ENCODE measurements at places on chromosomes 2 and 18.

- DNase-seq: no peak
Observed at GRCh38 chr18:73724958-73725357, 422.7 kb downstream of the FBXO15 start.

DNA sequence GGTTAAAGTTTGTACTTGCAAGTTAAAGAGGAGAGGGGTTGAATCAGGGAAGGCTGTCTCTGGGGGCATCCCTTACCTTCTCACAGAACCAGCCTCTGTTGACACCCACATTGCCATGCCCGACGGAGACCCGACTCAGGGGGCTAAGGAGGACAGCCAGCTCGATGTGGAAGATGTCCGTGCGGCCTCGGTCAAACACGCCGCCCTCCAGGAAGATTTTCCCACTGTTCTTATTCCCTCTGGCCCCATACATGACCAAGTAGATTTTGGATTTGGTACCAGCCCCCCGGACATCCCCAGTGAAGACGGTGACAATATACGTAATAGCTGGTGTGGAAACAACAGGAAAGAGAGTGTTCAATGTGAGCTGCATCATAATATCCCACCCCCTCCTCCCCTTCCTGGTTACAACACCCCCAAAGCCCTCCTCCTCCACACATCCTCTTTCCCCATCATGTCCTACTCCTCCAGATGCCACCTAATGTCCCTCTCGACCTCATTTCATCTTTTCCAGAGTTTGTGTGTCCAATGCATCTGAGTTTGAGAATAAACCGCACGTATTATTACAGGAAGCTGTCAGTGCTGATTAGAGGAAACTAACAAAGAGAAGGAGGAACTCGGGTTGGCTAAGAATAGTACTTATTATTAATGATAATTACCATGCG, 55.7 kb downstream of the LOXHD1 start:
- DNase-seq: no peak

- no peak for DNase-seq
Observed at GRCh38 chr18:28820353-28820752, 643.4 kb upstream of the CDH2 start.

- DNase-seq: no peak
Observed at GRCh38 chr2:176680916-176681516, 411.8 kb downstream of the MTX2 start.

DNA sequence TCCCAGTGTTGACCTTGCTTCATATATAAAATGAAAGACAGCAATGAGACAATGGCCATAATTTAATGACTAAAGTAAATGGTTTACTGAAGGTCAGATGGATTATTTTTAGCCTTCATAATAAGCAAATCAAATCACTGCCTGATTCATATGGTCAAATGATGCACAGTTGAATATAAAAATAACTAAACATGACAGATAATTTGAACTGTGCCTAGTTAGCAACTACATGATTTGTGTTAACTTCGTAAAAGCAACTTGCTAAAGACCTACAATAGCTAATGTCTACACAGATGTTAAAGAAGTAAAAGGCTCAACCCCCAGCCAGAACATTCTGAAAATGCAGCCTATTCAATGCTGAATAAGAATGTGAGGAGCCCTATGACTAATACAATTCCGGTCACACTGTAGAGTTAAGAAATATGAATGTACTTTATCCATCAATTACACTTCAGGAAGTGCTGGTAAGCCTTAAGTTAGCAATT, 590.8 kb upstream of the CDH2 start:
- DNase-seq: no peak

- DNase-seq: no peak
Observed at GRCh38 chr2:44833171-44834069, 108.1 kb upstream of the SIX3 start.

- no peak for DNase-seq
Observed at GRCh38 chr18:63312737-63313395, 6.7 kb downstream of the BCL2 start.

DNA sequence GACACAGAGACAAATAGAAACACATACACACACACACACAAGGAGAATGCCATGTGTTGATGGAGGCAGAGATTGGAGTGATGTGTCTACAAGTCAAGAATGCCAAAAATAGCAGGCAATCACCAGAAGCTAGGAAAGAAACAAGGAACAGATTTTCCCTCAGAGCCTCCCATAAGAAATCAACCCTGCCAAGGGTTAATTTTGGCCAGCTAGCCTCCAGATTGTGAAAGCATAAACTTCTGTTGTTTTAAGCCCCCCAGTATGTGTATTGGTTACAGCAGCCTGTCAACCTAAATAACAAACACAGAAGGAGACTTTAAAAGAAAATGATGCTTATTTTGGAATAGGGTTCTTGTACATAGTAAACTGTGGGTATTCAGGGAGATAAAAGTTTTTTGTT, 5.6 kb upstream of the STK39 start:
- no peak for DNase-seq

- no peak for DNase-seq
Observed at GRCh38 chr2:660029-660428, 17.2 kb downstream of the TMEM18 start.

DNA sequence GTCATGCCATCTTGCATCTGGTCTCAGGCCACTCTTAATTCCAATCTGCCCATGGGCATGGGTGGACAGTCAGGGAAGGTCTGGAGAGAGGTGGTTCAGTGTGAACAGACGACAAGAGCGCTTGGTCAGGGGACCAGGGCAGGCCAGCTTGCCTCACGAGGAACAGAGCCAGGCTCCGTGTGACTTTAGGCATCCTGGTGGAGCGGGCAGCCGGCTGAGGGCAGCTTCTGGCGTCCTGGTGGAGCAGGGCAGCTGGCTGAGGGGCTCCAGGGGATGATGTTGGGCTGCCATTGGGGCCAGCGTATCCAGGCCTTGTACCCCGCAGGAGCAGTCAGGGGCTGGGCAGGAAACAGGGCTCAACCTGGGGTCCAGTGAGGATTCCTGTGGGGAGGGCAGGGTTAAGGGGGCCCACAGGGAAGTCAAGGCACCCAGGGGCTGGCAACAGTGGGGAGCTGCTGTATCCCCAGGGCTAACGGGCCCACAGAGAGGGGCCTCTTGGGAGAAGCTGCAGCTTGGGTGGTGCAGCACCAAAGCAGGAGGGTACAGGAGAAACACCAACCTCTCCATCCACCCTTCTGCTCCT, 197.9 kb upstream of the TWIST2 start:
- DNase-seq: no peak

- DNase-seq: no peak
Observed at GRCh38 chr2:94996305-94997100, 29.0 kb upstream of the MAL start.

DNA sequence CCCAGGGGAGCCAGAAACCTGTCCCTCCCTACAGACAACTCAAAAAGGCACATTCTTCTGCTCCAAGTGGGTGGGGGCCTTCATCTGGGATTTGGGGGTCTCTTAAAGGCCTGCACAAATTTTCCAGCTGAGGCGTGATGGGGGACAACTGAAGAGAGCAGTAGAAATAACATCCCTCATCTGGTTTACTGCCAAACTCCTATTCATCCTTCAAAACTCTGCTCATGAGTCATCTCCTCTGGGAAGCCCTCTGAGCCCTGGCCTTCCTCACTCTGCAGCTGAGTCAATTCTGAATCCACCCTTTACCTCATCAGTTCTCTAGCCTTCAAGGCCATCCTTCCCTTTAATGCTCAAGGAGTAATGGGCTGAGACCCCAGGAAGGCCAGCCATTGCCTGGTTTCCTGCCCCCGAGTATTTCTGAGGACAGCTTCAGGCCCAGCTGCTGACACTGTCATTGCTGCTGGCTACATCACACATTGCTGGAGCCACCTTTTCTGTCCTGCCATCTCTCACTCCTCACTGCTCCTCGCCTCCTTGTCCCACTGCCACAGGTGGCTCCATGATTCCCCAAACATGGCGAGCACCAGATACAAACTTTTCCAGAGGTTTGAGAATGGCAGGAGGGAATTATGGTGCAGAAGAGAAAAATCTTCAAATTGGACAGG, 32.2 kb upstream of the GLI2 start:
- no peak for DNase-seq

- no peak for DNase-seq
Observed at GRCh38 chr2:122341007-122341406, 585.6 kb downstream of the TSN start.

- no peak for DNase-seq
Observed at GRCh38 chr2:212930556-212931260, 220.7 kb downstream of the IKZF2 start.

- no peak for DNase-seq
Observed at GRCh38 chr2:191618786-191619185, 59.1 kb upstream of the NABP1 start.

DNA sequence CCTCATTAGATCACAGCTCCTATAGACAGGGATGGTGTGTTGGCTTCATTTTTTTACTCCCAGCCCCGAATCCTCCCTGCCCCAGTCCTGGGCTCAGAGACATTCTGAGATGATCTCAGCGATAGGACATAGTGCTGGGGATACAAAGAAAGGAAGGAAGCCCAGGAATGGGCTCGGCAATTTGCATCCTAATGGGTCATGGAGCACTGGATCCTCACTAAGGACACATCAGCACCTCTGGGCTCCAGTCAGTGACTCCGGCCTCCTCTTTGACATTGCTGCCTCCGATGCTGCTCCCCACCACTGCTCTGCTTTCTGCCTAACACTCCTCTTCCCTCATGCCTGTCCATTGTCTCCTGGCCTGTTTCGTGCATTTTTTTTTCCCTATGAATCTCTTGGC, 489.1 kb downstream of the STK39 start:
- no peak for DNase-seq

- DNase-seq: no peak
Observed at GRCh38 chr2:29226808-29227207, 111.6 kb downstream of the CLIP4 start.

GRCh38 chr2:176104316-176105077, 2.6 kb upstream of the HOXD11 start:
- DNase-seq: no peak

DNA sequence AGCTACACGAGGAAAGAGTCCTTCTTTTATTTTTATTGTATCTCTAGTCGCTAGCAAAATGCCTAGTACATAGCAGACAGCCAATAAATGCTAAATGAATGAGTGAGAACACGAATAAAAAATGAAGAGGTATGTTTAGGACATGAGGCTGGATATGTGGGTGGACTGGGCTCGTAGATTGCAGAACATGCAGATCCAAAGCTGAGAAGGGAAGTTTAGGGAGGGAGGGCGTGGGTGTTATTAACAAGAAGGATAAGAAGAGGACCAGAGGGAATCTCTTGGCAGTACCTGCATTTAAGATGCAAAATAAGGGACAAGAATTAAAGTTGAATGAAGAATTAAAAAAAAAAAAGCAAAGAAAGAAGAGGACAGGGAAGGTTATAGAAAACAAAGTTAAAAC, 161.1 kb downstream of the MAP2 start:
- no peak for DNase-seq

- DNase-seq: no peak
Observed at GRCh38 chr18:54382733-54383252, 25.1 kb downstream of the C18orf54 start.

DNA sequence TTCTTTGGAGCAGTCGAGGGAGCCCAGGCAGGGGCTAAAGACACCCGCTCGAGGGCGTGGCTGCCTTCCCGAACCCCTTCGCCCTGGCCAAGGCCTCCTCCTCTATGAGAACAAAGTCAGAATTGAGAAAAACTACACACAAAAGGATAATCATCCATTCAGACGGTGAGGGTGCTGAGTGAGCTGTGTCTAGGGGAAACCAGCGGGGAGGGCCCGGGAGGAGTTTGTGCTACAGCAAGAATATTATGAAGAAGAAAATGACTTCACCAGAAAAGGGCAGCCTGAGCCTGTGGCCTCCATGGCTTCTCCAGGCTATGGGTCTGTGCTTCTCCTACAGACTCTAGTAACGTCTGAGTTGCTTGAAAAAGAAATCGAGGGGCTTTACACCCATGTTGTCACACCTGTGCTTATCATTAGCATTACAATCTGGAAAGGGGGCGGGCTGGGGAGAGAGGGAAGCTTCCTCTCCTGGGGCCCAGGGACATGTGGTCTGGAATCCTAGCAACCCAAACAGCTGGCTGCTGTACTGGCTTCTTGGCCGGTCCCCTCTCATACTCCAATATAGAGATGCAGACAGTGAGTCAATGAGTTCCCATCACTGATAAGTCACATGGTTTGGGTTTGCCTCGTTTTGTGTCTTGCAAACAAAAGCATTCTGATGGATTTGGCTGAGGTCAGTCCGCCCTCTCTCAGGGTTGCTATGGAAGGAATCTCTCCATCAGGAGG, 52.0 kb upstream of the ARL4C start:
- no peak for DNase-seq

DNA sequence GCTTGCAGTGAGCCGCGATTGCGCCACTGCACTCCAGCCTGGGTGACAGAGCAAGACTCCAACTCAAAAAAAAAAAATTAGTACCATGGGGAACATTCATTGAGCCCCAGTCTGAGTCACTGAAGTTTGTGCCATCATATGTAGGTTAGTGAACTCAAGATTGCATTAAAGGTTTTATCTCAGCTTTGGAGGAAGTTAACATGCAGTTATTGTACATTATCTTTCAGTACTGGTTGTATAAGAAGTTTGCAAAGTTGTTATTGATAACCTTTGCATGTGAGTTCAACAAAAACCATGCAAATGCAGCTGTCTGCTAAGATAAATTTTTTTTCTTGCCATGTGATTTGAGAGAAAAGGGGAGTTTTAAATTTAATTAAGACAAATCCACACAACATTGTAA, 95.7 kb downstream of the MEIS1 start:
- DNase-seq: no peak

DNA sequence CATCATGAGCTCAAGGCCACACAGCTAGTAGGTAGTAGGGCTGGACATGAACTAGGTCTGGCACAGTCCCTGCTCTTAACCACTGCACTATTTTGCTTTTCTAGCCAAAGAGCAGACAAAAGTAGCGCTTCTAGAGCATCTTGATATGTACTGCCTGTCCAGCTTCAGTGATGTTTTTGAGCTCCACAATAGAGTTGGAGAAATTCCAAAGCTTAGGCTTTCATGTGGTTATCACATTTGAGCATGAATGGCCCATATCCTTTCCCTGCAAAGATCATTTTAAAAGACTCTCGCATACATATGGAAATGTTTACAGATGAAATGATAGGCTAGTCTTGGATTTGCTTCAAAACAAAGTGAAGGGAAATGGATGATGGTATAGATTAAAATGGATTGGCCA, 128.7 kb downstream of the MAP3K20 start:
- no peak for DNase-seq

DNA sequence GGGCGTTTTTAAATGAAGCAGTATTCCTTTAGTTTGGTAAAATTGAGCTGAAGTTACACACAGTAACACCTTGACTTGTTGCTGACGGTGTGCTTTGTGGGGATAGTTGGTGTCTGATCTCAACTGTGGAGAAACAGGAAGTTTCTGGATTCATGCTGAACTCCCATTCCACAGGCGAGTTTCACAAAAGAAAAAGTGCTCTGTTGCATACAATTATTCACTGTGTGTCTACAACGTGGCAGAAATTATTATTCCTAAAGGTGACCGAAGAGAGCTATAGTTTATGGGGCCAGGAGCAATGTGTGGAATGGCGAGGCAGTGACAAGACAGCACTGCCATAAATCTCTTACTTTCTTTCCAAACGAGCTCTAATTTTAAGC, 463 bp upstream of the CABYR start:
- no peak for DNase-seq

GRCh38 chr18:10304853-10305252, 149.6 kb upstream of the APCDD1 start:
- DNase-seq: no peak

All from activated CD4-positive, alpha-beta T cell treated with anti-CD3 and anti-CD28 coated beads, Interleukin-2, amount 50 U/mL, for 4 hours (primary cell).